Activated gamma-delta T cell (primary cell): ENCODE measurements at places on chromosomes 12 and 14.

DNA sequence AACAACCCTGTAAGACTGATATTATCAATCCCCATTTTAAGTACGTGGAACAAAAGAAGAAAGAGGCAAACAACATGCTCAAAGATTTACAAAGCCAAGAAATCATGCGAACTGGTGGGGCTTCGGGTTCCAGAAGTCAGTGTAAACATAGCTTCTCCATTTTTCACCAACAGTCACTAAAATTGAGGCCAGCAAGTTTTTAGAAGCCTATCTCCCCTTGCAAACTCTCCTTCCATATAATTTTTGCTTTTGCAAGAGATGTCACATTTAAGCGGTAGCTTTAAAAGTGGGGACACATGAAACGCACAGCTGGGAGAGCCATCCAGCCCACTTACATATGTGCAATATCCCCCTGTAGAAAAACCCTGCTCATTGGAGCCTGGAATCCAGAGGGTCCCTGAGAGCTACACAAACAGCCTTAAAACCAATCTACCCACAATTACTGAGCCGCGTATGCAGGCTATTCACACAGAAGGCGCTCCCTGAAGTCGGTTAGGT, 797 bp downstream of the SLC11A2 start:
- DNase-seq, result no peak

DNA sequence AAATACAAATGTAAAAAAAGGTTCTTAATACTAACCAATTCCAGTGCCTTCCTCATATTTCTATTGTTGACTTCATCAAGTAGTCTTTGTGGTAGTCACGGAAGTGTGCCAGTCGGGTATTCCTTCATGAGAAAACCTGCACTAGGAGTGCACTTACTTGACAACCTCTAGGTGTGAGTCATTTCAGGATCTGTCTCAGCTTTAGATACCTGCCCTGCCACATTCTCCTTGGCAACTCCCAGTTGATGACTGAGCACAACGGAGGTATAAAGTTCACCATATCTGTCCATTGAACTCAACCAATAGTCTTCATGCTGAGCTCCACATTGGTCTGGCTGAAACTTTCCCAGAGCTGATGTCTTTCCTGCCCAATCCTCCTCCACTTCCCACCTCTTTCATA, 215.7 kb downstream of the SYT10 start:
- DNase-seq, result no peak

GRCh38 chr12:88383405-88383804, 196.9 kb downstream of the KITLG start:
- no peak for DNase-seq

DNA sequence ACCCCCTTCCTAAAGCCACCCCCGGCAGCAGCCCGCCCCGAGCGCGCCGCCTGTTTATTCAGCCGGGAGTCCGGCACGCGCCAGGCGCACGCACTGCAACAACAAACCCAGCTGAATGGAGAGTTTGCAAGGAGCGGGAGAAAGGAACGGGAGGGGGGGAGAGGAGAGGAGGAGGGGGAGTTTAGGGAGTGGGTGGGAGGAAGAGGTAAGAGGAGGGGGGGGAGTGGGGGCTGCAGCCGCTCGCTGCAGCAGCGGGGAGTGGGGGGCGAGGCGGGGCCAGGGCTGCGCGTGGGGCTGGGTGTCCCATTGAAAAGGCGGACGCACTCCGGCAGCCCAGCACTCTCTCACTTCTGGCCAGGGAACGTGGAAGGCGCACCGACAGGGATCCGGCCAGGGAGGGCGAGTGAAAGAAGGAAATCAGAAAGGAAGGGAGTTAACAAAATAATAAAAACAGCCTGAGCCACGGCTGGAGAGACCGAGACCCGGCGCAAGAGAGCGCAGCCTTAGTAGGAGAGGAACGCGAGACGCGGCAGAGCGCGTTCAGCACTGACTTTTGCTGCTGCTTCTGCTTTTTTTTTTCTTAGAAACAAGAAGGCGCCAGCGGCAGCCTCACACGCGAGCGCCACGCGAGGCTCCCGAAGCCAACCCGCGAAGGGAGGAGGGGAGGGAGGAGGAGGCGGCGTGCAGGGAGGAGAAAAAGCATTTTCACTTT, at the start of gene ASCL1:
ASCL1 (plus strand) TSS at position 336 of the 712 bp plus-strand sequence. CDS start 571 bp downstream, outside the sequence.
- DNase-seq, result no peak

- no peak for DNase-seq
These were observed 19.6 kb downstream of the IFNG start for GRCh38 chr12:68139941-68140340.

DNA sequence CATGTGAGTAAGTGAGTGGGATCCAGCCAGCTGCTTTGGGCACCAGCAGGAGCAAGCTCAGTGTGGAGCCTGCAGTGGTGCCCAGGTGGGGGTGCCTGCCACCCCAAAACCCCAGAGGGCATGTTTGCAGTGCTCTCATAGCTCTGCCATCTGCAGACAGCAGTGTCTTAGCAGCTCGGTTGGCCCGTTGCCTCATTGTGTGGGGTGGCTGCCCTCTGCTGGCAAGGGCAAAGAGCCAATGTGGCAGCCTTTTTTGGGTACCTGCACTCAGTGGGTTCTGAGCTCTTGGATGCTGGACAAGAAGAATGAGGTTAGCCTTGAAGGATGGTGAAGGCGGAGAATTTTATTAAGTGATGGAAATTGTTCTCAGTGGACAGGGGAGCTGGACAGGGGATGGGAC, 52.3 kb downstream of the NEUROD4 start:
- no peak for DNase-seq

DNA sequence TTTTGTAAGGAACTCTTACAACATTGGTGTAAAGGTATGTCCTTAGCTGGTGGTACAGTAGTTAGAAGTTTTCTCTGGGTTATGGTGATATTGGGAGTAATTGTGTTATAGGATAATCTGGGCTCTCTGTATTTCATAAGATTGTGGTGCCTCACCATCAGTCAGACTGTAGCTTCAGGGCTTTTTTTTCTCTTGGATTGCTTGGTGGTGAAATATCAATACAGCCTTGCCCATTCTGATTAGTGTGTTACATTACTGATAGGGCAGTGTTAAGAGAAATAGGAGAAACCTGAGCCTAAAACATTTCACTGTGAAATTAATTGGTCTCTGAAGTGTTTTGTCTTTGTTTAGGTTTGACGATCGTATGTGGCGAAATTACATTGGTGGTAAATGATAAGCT, 71.0 kb downstream of the RCOR1 start:
- no peak for DNase-seq

DNA sequence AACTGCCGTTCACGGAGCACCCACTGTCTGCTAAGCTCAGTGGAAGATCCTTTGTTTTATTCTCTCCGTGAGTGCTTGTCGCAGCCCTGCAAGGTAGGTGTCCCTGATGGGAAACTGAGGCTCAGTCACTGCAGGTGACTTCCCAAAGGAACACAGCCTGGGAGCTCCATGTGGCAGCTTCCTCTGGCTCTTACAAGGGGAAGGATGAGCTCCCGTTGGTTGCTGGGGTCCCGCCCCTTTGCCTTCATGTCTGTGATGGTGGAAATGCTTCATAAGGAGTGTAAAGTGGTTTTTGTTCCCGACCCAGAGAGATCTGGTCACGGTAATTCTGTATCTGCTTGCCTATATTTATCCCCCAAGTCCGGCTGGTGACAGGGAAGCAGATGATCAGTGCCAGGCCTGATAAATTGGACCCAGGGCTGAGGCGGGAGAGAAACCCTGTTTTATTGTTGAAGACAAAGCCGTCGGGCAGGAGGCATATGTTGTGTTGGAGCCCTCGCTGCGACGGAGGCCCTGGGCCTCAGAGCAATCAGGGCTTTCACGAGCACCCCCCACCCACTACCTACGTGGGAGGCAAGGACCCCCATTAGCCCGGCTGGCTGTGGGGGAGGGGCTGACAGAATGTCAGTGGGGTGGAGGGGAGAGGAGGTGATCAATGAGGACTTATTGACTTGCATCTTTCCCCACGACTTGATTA, 91.9 kb downstream of the KIF26A start:
- DNase-seq, result no peak

- no peak for DNase-seq
These were observed 236.1 kb upstream of the NPAS3 start for GRCh38 chr14:32702562-32702961.

GRCh38 chr14:73259837-73260236, 22.5 kb downstream of the PAPLN start:
- DNase-seq, result no peak

DNA sequence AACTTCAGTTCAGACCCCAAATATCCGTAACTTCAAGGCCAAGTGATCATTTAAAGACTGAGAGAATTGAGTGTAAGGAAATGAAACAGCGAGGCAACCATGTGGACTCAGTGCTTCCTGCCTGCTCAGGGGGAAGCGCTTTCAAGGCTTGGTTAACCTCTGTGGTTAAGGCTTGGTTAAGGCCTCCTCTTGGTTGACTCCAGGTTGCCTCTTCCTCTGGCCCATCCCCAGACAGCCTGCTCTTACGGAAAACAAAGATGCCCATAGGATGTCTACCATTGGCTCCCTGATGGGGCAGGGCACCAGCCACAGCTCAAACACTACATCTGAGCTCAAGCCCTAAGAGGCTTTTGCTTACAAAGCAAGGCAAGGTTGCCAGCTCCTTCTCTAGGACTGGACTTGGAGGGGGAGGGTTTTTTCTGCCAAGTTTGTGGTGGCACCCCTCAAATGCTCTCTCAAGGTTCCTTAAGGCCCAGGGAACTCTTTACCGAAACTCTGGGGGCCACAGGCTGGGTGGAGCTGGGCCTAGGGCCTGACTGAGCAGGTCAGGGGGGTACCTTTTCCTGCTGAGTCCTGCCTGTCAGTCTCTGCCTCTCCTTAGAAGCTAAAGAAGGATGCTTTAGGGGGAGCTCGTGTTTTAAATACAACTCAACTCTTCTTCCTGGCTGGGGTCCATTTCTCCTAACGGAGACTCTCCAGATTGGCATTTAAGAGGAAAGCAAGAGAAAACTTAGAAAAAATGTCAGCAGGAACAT, 13.7 kb downstream of the COL2A1 start:
- DNase-seq, result no peak

DNA sequence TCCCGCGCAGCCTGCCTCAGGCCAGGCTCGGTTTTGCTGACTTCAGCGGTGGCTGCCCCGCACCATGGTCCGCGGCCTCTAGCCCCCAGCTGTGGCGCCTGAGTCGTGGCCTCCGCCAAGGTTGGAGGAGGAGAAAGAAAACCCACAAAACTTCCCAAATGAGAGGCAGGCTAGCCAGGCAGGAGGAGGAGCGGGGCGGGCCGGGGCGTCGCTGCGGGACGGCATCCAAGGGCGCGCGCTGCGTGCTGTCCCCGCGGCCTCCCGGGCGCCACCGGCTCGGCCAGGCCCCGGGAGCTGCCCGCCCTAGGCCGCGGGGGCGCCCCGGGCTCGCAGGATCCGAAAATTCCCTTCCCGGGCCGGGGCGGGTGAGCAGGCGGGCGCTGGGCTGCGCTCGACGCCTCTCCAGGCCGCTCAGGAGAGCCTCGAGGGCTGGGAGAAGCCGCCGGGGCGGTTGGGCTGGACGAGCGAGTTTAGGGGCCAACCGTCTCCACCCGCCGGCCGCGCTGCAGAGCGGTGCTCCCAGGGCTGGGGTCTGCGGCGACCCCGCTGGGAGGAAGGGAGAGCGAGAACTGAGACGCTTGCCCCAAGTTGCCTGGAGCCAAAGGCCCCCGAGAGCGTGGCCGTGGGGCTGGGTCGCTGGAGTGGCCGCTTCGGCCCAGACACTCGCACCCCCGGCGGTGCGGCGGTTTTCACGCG, at the start of gene EFS:
EFS (minus strand) TSS at position 137 of the 696 bp plus-strand sequence. CDS start 147 bp downstream, outside the sequence.
- DNase-seq, result no peak

DNA sequence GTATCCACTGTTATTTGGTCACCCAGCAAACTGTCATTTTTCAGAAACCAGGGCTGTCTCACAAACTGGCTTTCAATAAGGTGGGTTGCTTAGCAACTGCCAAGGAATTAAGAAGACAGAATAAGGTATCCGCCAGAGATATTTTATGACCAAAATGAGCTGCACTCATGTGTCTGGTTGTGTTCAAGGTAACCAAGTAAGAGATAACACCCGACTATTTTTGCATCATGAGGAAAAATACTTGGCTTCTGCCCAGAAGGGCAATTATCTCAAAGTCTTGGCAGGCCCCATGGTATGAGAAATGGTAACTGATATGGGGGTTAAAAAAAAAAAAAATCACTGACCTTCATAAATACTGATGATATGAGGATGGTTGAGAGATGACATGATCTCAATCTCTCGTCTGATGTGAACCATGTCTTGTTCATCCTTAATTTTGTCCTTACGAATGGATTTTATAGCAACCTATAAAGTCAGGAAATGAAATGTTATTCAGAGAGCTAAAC, 32.6 kb downstream of the NUAK1 start:
- DNase-seq, result no peak

GRCh38 chr14:51228890-51229289, 11.2 kb upstream of the TMX1 start:
- DNase-seq, result no peak

GRCh38 chr12:109868182-109869051, 11.9 kb downstream of the GLTP start:
- DNase-seq, result no peak

DNA sequence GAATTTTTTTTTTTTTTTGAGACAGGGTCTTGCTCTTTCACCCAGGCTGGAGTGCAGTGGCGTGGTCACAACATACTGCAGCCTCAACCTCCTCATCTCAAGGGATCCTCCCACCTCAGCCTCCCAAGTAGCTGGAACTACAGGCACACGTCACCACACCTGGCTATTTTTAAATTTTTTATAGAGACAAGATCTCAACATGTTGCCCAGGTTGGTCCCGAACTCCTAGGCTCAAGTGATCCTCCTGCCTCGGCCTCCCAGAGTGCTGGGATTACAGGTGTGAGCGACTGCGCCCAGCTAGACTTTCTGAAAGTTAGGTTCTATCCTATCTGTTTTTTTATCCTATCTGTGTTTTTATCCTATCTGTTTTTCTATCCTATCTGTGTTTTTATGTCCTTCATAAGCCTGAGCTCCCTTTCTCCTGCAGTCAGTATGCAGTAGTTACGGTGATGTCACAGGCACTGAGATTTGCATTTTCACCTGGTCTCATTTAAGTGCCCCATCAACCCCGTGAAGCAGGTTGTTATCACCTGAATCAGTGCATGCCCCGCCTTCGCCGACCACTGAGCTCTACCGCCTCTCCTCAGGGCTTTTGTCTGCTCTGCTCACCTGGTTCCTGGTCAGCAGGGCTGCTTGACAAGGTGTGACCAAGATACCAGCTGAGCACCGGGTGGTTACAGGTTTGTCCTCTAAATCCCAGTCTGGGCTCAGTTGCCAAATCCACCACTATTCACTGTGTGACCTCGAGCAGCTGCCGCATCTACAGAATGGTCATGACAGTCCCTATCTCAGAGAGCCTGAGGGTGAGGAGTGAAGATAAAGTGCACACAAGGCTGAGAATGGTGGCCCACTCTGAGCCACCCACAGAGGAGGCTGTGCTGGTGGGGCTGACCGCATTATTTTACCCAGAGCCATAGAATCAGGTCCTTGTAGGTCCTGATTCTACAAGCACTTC, 33.1 kb downstream of the SYNDIG1L start:
- DNase-seq, result no peak
